Myometrial cell (primary cell): ENCODE measurements at places on chromosomes 2 and 18. TPM values are rescaled to one million over a fixed set of nuclear protein-coding genes. Genes with fewer than 3 reads are reported as not detected.

PLEK gene
- under 0.01 TPM in 1 of 2 replicates, not detected in the other for total RNA-seq

ZNG1B gene
- 6.6 and 12.9 TPM in 2 replicates for total RNA-seq

SERPINB8 gene
- 19.8 and 23.9 TPM in 2 replicates for total RNA-seq

FOXI3 gene
- total RNA-seq: not detected in 2 replicates

GRB14 gene
- total RNA-seq: not detected in 2 replicates

SLC23A3 gene
- not detected in 2 replicates for total RNA-seq

CENPA gene
- total RNA-seq: 14.5 and 16.1 TPM in 2 replicates

CACNB4 gene
- not detected in 2 replicates for total RNA-seq

VPS54 gene
- 13.5 and 20.7 TPM in 2 replicates for total RNA-seq

NAT8 gene
- total RNA-seq: not detected in 2 replicates
